ENCODE measurements at places on chromosomes 2 and 18.

- DNase-seq, result no peak
Observed at GRCh38 chr18:40868110-40868858, 1086.8 kb upstream of the PIK3C3 start.

DNA sequence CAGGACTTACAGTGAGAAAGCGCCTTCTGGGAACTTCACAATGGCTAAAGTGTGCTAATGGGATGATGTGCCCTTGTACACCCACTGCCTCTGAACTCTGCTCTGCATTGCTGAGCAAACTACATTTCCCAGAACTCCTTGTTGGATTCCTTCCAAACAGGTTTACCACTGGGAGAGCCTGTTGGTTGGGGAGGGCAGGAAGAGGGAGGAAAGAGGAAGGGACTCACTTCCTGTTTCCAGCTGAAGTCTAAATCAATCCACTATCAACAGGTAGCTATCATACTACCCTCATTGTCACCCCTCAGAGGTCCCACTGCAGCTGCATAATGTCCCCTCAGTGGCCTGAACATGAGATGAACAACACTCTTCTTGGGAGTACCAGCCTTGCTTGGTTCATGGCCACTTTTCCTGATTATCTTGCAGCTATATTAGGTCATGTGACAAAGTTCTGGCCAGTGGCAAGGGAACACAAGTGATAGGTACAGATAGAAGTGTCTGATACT, 109.7 kb downstream of the MSH2 start:
- no peak for DNase-seq

GRCh38 chr18:56245866-56246580, 392.4 kb downstream of the TXNL1 start:
- no peak for DNase-seq

GRCh38 chr2:202376460-202377206, 506 bp downstream of the BMPR2 start:
- DNase-seq, result peak; percentile 48

GRCh38 chr2:120342446-120342845, 3.5 kb upstream of the INHBB start:
- DNase-seq, result no peak

DNA sequence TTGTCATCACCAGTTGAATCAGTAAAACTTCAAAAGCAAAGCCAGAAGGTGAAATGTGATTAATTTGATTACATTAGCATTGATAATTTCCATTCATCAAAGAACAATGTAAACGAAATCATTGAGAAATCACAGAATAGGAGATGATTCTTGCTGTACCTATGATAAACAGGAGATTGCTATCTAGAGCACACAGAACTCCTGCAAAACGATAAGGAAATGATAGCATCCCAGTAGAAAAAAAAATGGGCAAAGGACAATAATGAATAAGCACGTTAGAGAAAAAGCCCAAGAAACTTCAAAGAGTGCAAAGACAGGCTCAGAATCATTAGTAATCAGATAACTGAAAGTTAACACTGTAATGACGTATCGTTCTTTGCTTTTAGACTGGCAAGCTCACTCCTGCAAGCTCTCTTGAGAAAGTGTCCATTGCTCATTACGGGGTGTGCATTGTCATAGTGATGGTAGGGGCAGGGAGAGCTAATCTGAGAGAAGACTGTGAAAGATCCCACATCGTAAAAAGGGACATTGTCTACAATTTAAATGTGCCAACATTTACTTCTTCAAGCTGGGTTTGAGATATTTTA, 143.6 kb downstream of the SPP2 start:
- DNase-seq, result no peak

GRCh38 chr2:17740203-17740602, 13.4 kb downstream of the SMC6 start:
- DNase-seq, result no peak

GRCh38 chr2:128550389-128550788, 231.7 kb upstream of the HS6ST1 start:
- DNase-seq, result no peak

DNA sequence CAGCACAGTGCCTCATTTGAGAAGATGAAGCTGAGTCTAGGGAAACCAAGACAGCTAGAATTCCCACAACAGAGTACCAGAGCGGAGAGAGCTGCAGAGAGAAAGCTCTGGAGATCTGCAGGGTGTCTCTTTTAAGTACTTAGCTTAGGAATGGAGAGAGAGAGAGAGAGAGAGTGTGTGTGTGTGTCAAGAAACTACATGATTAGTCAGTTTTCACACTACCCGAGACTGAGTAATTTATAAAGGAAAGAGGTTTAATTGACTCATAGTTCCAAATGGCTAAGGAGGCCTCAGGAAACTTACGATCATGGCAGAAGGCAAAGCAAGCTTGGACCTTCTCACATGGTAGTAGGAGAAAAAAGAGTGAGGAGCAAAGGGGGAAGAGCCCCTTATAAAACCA, 64.0 kb downstream of the HIBCH start:
- no peak for DNase-seq

- DNase-seq, result no peak
Observed at GRCh38 chr2:140200764-140201163, 1420.6 kb upstream of the NXPH2 start.

GRCh38 chr2:12764075-12764730, 47.5 kb downstream of the TRIB2 start:
- no peak for DNase-seq

Data from inflammatory macrophage treated with lipopolysaccharide for 1 hour (primary cell).